WTC11 (cell line): ENCODE measurements at places on chromosomes 3 and 15. TPM values are rescaled to one million over a fixed set of nuclear protein-coding genes. Genes with fewer than 3 reads are reported as not detected.

DNA sequence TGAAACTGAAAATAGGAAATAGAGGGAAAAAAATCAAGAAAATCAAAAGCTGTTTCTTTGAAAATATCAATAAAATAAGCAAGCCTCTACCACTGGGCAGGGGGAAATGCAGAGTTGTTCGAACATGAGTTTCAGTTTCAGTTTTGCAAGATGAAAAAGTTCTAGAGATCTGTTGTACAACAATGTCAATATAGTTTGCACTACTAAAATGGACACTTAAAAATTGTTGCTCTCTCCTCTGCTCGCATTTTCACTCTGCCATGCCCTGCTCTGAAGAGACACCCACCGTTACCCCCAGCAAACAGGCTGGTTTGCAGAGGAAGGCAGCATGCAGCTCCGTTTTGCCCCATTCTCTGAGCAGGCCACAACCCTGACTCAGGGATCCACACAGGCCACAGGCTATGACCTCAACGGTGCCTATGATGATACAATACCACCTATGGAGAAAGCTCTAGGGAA is 64.5 kb downstream of the ZNF148 start:
- peaks cover 16% of the 10 kb centered on the region for H3K36me3 ChIP-seq
- H3K27me3 ChIP-seq: no peaks in the 10 kb centered on the region
- DNase-seq: no peak
- 0 out of 2 replicates have a peak overlapping the region, but pooled peaks have one; percentile 39 for H3K27ac ChIP-seq

DNA sequence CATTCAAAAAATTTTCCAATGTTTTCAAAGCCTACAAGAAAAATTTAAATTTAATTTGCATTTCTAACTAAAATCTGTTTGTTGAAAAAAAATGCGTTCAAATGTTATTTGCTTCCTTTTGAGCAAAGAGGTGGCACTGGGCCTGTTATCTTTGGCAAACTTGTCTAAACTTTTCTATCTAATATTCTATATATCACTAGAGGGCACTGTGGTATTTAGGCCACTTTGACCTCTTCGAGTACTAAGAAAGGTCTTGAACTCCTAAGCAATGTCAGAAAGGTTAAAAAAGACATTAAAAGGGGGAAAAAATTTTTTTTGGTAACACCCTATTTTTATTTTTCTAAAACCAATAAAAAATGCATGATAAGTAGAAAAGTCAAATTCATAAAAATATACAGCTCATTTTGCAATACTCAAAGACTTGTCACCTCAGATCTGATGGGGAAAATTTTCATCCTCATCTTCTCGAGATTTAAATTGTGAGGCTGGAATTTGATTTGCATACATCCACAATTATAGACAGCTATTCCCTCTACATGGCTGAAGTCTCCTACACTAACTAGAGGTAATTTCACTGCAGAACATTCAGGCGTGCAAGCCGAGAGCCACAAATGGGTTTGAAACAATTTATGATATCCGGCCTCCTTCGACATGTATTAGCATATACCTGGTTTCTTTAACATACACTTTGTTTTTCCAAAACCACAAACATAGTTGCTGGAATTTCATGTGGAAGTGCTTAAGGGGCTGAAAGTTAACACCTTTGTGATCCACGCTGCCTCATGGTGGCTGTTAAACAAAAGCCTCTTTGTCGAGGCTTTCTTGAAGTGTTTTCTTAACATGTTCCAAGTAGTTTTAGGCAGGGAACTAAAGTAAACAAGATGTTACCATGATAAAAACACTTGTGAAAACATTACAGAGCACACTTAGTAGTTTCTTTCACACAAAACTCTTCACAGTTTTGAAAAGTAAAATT is 576.4 kb downstream of the FOXP1 start:
- no peak for DNase-seq
- no peaks in the 10 kb centered on the region for H3K36me3 ChIP-seq
- H3K27ac ChIP-seq: no peak overlapping the region; the same call in 1 of the 2 replicates
- peaks cover 22% of the 10 kb centered on the region for H3K27me3 ChIP-seq
- no peak overlapping the region for H3K4me3 ChIP-seq

Gene TMC3
- total RNA-seq: not detected in 3 replicates

- no peaks in the 10 kb centered on the region for H3K27me3 ChIP-seq
- DNase-seq: no peak
- no peak overlapping the region for H3K4me3 ChIP-seq
- H3K36me3 ChIP-seq: no peaks in the 10 kb centered on the region
- H3K4me1 ChIP-seq: peaks cover 3% of the 10 kb centered on the region
- H3K27ac ChIP-seq: no peak overlapping the region
These were observed 267.3 kb downstream of the GAP43 start for GRCh38 chr3:115890579-115890978.

Gene LIPH
- total RNA-seq: 0.07 to 0.27 TPM (median 0.11 TPM) in 3 replicates

- H3K4me1 ChIP-seq: peaks cover 58% of the 10 kb centered on the region
- peak overlapping the region; percentile 23 for H3K4me3 ChIP-seq
- H3K27ac ChIP-seq: no peak overlapping the region
- no peak for DNase-seq
- peaks cover 39% of the 10 kb centered on the region for H3K36me3 ChIP-seq
- no peaks in the 10 kb centered on the region for H3K27me3 ChIP-seq
These were observed 14.8 kb downstream of the UBP1 start for GRCh38 chr3:33425453-33425852.

DNA sequence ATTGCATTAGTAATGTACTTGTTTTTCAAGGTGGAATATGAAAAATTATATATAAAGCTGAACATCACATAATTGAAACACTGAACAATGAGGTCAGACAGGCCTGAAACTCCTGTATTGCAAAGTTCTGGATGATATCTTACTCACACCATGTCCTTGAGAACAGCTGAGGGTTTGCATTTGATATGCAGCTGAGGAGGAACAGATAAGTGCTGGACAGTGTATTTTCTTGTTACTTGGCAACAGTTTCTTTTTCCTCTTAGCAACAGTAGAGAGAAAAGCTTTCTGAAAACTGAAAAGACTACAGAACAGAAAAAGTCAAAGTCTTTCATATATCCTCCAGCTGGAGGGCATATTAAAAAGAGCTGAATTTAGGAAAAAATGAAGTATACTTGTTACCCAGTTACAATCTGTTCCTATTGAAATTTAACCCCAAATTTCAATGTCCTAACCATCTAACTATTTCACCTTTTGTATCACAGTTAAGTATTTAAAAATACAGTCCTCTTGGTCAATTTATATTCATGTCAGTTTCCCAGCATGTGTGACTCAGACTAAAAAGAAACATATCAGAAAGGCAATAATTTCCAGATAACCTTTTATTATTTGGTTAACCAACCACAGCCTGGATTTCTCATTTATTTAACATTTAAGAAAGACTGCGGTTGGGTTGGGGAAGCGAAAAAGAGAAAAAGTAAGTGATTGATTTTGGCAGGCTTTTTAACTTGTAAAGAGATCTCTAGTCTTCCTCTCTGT is 733.0 kb upstream of the DPPA4 start:
- DNase-seq: no peak
- H3K36me3 ChIP-seq: peaks cover 27% of the 10 kb centered on the region
- H3K27me3 ChIP-seq: no peaks in the 10 kb centered on the region
- H3K4me3 ChIP-seq: no peak overlapping the region
- no peak overlapping the region for H3K27ac ChIP-seq

DNA sequence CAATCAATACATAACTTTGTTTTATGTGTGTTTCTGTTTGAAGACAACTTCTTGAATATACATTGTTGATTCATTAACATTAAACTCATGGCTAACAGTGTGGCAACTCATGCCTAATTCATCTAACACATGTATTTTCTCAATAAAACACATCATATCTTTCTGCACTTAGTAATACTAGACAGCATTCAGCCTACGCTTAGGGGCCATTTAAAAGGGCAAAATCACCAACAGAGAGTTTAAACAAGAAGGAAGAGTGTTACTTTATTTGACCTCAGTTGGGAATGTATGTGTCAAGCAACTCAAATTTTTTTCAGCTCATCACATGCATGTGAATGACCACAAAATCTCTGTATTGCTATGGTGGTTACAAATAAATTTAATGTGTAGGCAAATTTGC is 128.8 kb upstream of the AADACL2 start:
- no peaks in the 10 kb centered on the region for H3K27me3 ChIP-seq
- H3K36me3 ChIP-seq: no peaks in the 10 kb centered on the region
- H3K27ac ChIP-seq: no peak overlapping the region
- no peaks in the 10 kb centered on the region for H3K4me1 ChIP-seq
- no peak overlapping the region for H3K4me3 ChIP-seq

- H3K27ac ChIP-seq: no peak overlapping the region
- no peaks in the 10 kb centered on the region for H3K36me3 ChIP-seq
- H3K27me3 ChIP-seq: no peaks in the 10 kb centered on the region
- H3K4me3 ChIP-seq: no peak overlapping the region
- DNase-seq: no peak
These were observed 61.3 kb downstream of the CTDSPL start for GRCh38 chr3:37922721-37923568.

Gene SEMA6D
- 0.98 to 2.6 TPM (median 2.0 TPM) in 3 replicates for total RNA-seq

DNA sequence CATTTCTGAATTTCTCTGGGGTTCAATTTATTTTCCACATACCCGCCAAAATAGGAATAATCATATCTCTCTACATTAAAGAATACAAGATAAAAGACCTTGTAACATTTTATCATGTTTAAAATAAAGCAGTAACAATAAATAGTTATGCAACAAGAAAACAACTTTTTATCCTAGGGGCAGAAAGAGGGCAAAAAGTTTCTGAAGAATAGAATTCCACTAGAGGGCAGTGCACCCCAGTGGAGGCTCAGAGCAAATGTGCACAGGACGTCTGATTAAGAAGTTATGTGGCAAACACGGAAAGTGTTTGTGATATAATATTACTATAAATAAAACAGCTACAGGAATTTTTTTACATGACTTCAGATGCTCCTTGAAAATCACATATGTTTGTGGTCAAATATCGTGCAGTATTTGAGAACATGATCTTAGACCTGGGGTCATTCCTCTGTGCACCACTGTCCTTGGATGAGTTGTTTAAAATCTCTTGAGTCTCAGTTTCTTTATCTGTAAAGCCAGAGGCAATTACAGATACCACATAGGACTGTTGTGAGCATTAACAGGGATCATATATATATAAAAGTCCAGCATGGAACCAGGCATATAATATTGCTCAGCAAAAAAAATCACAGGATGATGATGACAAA is 13.2 kb upstream of the PIK3R4 start:
- peak; percentile 39 for DNase-seq
- no peak overlapping the region for H3K4me3 ChIP-seq
- no peaks in the 10 kb centered on the region for H3K36me3 ChIP-seq
- no peaks in the 10 kb centered on the region for H3K27me3 ChIP-seq

GRCh38 chr15:76209523-76209922 is 101.7 kb downstream of the ETFA start:
- H3K4me3 ChIP-seq: no peak overlapping the region
- H3K27me3 ChIP-seq: no peaks in the 10 kb centered on the region
- H3K36me3 ChIP-seq: no peaks in the 10 kb centered on the region; the same call in 1 of the 2 replicates
- H3K27ac ChIP-seq: no peak overlapping the region

Gene NCEH1
- 2.6 to 4.5 TPM (median 3.3 TPM) in 3 replicates for total RNA-seq

DNA sequence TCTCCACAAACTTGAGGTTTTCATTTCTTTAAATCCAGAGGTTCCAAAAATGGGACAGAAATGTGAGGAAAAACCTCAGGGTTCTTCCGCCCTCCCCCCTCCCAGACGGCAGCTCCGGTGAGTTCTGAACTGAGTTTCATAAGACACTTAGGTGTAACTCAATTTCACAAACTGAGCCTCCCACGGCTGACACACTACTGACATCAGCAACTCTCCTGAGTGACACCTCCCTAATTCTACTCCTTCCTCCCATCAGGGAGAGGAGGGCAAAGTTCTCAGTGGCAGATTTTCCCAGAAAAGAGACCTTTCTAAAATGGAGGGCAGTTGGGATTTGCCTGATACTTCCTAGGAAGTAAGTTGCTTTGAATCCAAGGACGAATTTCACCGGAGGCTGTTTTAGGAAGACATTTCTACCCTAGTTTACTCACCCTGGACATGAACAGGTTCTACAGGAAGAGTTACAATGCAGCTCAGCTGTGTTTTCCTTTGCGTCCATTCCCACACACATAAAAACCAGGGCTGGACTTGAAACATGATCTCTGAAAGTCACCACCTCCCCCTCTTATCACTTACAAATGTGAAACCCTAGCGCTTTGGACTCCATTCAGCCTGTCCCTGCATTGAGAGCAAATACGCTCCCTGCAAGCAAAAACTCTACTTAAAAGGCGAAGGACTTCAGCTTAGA is 78.1 kb upstream of the LMOD3 start:
- H3K27ac ChIP-seq: peak overlapping the region; percentile 76
- DNase-seq: no peak
- no peaks in the 10 kb centered on the region for H3K36me3 ChIP-seq

DNA sequence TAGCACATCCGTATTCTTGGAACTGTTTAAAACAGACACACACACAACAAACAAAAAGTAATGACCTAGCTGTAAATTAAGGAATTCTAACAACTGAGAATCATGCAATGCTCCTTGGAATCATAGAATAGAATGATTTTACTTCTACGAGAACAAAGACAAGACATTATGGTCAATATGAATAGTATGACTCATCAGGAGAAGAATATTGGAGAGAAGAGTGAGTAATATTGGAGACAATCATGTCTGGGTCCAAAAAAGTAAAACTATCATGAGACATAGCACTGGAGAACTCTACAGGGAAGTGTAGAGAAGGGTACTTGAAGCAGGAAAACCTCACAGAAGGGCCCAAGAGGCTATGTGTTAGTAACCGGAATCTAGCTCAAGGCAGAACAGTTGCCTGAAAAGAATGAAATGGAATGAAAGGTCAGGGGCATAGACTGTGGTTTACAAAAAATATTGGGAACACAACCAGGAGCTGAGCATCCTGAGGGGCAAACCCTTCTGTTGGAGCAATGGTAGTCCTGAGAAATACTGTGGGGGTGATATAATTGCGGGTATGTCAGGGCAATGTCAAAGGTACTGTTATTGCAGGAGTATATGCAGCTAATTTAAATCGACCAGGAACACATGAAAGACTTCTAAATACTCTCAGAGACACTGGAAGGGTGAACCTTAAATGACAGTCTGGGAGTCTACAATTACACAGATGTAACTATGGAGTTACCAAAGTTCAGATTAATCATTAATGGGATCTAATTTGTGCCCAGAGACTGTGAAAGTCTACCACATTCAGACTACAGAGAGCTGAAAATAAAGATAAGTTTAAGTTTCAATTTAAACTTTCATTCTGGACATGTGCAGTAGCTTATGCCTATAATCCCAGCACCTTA is 201.2 kb downstream of the BCHE start:
- H3K4me1 ChIP-seq: no peaks in the 10 kb centered on the region
- no peak overlapping the region for H3K4me3 ChIP-seq
- no peak overlapping the region for H3K27ac ChIP-seq
- DNase-seq: no peak
- peaks cover 14% of the 10 kb centered on the region for H3K36me3 ChIP-seq

DNA sequence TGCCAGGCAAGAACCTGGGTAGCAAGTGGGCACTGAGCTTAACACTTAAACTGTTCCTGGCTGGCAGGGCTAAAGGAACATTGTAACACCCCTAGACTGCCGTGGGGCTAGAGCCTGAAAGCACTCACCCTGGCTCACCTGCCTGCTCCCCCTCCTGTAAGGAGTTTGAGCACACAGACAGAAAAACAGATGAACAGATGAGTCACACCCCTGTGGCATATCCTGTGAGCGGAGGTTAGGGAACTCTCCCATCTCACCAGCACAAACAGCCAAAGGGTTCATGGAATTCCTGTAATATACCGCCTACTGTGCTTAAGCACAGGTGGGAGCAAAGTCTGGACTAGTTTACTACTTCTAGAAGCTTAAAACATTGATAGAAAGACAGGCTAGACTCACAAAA is 300.1 kb downstream of the ROBO1 start:
- H3K27ac ChIP-seq: no peak overlapping the region
- H3K36me3 ChIP-seq: no peaks in the 10 kb centered on the region
- H3K4me1 ChIP-seq: peaks cover 18% of the 10 kb centered on the region
